Activated naive CD4-positive, alpha-beta T cell treated with Interleukin-2 at 50 U/mL for 16 hours (primary cell): ENCODE measurements at places on chromosomes 16 and 17.

DNA sequence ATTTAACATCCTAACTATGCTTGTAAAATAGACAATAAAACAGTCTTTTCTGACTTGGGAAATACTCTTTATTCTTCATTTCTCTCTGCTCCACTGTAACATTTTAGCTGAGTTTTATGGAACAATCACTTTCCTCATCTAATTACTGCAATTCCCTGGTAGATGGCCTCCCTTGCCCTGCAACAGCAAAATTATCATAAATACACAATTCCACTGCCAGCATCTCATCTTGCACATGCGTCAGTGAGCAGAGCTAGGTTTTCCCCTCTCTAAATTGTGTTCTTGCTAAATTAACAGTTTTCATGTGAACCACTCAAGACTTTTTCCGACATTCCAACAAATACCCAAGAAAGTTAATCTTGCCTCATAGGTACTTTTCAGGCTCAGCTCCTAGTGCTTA, 920.9 kb upstream of the GOT2 start:
- no peak for DNase-seq

DNA sequence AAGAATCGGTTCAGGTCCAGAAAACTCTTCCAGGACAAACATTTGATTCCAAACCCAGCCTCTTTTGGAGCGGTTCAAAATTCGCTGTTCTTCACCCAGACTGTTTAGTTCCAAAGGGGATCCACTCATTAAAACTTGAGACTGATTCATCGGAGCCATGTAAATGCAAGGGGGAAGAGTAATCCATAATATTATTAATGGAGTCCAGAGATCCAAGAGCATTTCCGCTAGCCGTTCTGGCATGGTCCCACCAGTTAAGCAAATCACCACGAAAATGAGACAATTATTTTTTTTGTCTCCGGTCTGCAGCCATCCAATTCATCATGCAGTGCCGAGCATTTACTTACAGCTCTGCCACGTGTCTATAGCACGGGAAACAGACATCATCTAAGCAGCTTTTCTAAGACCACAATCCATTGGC, 15.1 kb downstream of the CDH8 start:
- DNase-seq: no peak

DNA sequence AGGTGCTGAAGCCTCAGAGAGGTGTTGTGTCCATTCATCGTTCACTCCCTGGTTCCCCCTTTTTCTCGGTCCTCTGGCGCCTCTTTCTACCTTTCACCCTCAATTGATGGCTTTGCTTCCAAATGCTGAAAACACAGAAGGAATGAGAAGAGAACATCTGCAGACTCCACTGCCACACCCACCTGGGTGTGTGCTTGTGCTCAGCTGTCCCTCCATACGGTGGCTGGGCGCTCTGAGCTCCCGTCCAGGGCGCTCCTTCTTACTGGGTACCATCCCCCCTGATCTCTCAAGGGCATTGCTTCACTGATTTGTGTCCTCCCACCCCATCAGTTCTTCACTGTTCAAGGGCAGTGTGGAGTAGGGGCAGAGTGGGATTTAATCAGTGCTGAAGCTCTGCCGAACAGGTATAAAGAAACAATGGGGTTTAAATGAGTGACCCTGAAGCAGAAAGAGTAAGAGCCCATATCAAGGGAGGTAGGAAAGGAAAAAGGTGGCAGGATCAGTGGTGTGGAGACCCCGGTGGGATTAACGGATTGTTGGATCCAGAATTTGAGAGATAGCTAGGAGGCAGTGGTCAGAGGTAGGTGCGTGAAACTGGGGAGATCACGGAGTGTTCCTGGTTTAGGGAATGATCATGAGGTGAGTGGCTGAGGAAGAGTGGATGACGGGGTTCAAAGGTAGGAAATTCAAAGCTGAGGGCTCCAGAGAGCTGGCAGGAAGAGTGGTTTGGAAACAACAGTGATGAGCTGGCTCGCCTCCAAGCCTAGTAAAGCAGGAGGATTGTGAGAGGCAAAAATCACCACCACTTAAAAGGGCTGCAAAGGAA, 40.8 kb downstream of the MRTFB start:
- no peak for DNase-seq

GRCh38 chr16:80330803-80331202, 210.0 kb upstream of the DYNLRB2 start:
- DNase-seq: no peak

- peak; percentile 59 for DNase-seq
Measured at GRCh38 chr16:48613061-48613957, 3.3 kb upstream of the N4BP1 start.

GRCh38 chr17:42009170-42009569, 8.1 kb downstream of the DNAJC7 start:
- no peak for DNase-seq

GRCh38 chr17:57016071-57016763, 38.3 kb downstream of the SCPEP1 start:
- no peak for DNase-seq

GRCh38 chr17:59310263-59310920, 21.1 kb upstream of the YPEL2 start:
- DNase-seq: no peak

DNA sequence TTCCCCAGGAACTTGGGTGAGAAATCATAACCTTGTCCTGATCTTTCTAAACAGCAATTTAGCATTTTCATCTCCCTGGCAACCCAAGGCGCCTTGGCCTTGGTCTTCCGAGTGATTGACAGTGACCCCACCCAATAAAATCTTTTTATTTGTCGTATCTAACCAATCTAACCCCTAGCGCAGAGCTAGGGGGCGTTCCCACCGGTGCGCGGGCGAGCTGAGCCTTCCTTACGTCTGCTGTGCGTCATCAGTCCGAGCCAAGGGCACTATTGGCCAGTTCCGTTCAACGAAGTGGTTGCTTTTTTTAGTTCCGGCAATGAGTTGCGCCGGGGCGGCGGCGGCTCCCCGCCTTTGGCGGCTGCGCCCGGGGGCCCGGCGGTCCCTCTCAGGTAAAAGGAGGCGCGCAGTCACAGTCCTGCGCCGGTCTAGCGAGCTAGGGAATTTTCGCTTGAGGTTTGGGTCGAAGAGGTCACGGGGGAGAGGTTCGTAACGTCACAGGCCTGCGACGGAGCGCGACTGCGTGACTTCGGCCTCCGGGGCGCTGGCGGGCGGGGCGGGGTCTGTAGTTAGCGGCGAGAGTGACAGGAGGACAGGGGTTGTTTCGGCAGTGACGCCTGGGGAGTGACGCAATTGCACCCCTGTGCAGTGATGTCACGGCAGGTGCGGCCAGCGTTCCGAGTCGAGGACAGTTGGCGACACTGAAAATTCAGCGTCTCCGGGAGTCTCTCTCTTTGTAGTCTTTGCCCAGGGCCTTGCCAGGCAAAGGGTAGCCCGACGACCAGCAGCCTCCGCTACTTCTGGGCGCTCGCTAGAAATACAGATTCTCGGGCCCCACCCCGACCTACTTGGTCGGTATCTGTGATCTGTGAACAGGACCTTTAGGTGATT, at the start of gene COQ7:
TSS of gene COQ7 (plus strand) at position 266 of the 888 bp plus-strand sequence. CDS start at position 317, 51 bp downstream.
- DNase-seq: peak; percentile 98

DNA sequence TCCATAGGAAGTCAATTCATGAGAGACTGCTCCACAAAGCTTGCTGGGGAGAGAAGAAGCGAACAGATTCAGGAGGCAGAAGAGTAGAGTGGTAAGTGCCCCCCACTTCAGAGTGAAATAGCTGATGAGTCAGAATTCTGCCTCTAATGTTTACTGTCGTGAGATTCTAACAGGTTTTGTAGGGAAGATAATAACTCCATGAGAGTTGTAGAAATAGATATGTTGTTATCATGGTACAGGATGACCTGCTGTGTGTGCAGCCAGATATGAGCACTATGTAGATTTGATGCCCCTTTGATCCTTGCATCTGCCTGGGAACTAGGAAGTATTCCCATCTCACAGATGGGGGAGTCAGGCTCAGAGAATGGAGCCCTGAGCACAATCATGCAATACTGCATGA, 502.4 kb upstream of the CDH11 start:
- no peak for DNase-seq

DNA sequence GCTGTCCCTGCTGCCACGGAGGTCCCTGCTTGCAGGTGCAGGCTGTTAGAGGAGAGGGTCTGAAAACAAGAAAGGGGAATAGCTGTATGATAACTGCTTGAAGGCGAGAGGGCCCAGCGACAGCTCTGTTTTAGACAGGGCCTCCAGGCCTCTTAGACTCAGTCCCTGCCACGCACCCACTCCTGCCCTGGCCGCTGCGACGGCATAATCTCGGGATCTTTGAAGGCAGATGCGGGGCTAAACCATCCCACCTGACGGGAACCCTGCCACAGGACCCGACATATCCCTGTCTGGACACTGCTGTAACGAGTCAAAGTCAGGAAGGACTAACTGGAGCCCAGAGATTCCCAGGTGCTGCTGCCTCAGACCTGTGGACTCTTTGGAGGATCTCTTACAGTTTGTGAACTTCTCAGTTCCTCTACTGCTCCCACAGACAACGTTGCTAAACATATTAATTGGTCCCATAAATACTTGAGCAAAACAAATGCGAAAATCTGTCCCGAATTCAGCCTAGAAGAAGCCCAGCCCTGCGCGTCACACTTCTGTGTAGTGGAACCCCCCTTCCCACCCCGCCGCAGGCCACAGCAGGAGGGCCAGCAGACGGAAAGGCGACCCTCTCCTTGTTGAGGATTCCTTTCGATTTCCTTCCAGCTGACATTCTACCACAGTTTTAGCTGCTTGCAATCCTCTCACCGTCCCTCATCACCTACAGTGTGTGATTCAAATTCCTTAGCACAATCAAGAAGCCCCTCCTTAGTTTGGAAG, 998 bp upstream of the TMEM11 start:
- DNase-seq: no peak

DNA sequence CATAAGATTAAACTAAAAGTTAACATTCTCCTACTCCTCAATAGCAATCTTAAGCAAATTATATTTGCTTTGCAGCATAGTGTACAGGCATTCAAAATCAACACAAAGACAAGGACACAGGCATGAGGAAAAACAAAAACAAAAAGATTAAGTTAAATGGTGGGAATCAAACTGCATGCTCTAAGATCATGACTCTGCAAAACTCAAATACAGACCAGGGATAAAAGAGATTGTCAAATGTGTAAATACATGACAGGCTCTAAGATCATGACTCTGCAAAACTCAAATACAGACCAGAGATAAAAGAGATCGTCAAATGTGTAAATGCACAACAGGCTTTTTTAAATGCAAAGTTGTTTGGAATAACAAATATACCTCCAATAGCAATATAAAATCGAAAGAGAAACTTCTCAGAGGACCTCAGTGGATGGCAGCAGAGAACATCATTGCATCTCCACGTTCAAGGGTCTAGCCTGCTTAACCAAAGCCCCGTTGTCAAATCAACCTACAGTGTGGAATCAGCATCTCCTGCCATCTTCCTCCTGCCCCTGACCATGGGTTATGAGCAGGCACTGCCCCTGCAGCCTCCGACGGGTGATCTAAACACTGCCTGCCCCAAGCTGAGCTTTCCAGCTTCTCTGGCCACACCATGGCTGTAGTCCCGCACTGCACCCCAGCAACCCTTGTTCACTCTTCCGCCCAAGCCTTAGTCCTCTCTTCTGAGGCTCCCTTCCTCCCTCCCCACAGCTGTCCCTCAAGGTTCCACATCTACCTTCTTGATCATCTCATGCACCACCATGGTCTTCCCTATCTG, 446.1 kb downstream of the SOX9 start:
- no peak for DNase-seq

GRCh38 chr17:83012200-83012785, 67.1 kb upstream of the METRNL start:
- DNase-seq: no peak

- peak; percentile 12 for DNase-seq
Measured at GRCh38 chr17:44353672-44354331, 8.7 kb downstream of the GRN start.

GRCh38 chr17:15051933-15052332, 213.2 kb downstream of the PMP22 start:
- DNase-seq: no peak

DNA sequence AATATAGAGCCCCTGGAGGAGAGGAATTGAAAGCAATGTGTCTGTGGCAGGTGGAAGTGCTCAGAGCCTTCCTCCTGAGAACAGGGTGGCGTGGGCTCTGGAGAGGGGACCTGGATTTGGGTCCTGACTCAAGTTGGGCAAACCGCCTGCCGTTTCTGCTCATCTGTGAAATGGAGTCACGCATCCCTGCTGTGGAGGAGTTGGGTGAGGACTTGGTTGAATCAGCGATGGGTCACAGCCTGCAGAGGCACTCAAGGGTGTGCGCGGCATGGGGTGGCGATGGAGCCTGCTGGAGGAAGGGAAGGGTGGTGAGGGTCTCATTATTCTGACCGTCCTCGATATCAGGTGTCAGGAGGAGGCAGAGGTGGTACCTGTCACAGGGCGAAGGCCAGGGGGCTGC, 3.1 kb downstream of the ADAD2 start:
- DNase-seq: no peak

DNA sequence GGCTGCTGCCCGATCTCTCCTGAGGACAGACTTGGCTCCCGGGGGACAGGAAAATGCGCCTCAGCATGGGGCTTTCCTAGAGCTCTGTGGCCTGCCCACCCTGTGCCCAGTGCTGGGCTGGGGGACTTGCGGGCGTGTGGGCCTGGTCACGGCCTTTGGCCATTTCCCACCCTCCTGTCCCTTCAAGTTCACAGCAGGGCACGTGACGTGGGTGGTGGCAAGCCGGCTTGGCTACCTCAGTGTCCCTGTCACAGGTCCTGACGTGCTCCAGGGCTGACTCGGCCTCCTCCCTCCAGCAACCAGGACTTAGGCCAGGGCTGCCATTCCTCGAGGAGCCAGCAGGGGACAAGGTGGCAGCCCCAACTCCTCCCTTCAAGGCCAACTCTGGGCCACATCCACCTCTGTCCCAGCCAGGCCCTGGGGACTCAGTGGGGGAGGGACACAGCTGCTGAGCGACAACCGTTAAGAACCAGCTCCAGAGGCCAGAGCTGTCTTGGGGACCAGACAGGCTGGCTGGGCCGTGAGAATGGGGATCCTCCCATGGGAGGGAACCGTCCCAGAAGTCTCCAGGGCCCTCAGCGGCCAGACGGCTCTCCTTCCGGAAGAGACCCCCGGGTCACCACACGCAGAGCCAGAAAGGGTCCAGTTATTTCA, 981 bp upstream of the UNC13D start:
- DNase-seq: peak; percentile 69

DNA sequence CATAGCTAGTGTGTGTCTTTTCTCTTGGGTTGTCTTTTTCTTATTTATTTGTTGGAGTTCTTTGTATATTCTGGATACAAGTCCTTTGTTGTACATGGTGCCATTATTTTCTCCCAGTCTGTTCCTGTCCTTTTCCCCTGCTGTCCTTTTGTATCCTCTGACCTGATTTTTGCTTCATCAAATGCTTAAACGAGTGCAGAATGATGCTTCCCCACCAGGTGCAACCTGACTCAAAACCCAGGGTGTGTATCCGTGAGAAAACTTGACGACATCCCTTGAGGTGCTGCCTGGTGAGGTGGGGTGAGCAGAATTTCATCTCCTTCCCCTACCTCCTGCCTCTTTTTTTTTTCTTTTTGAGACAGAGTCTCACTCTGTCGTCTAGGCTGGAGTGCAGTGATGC, 88.6 kb downstream of the NTN1 start:
- DNase-seq: no peak
